ENCODE measurements at places on chromosomes 6 and 20.

DNA sequence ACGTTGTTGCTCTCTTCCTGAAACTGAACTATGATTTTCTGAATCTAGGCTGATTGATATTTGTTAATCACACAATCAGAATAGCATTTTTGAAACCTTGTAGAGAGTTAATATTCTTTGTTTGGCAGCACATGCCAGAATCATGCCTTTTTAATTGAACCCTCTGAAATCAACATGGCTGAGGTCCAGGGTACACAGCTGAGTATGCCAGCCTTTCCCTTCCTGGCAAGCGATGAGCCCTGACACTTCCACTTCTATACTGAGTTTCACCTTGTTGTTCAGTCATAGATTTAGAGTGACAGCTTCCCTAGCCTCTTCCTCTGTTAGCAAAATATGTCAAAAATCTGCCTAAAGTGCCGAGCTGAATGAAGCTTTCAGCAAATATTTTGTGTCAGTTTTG lies 6.8 kb downstream of the HDDC2 start:
- no peak for DNase-seq

DNA sequence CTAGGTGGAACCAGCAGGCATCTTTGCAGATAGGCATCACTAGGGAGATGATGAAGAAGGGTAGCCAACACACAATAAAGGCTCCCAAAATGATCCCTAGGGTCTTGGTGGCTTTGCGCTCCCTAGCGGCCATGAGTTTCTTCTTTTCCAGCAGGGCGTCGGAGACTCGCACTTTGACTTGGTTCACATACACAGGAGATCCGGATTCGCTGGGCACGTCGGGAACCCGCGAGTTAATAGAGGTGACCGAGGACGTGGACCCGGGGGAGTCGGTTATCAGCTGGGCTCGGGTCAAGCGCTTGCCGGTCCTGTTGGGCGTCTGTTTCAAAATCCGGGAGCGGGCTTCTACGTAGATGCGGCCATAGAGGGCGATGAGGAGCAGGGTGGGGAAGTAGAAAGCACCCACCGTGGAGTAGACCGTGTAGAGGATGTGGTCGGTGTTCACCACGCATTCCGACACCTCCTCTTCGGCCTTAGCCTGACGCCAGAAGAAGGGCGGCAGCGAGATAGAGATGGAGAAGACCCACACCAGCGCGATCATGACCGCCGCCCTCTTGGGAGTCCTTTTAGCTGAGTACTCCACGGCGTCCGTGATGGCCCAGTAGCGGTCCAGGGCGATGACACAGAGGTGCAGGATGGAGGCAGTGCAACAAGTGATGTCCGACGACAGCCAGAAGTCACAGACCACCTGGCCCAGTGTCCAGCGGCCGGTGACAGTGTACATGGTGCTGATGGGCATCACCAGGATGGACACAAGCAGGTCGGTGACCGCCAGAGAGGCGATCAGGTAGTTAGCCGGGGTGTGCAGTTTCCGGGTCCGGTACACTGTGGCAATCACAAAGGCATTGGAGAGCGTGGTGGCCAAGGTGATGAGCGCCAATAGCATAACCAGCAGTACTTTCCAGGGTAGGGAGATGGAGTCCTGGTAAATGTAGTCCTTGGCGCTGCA lies 658 bp downstream of the HTR1B start:
- no peak for DNase-seq

DNA sequence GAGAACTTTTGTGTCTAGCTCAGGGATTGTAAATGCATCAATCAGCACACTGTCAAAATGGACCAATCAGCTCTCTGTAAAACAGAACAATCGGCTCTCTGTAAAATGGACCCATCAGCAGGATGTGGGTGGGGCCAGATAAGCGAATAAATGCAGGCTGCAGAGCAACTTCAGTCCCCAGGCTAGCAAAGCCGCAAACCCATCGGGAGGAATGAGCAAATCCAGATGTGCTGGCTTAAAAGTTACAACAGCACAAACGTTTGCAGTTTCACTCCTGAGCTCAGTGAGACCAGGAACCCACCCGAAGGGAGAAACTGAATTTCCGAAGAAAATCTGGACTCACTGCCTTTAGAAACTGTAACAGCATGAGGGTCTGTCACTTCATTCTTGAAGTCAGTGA lies 21.9 kb upstream of the MBOAT1 start:
- no peak for DNase-seq

GRCh38 chr20:59820204-59821041 lies 113.0 kb downstream of the SYCP2 start:
- no peak for DNase-seq

DNA sequence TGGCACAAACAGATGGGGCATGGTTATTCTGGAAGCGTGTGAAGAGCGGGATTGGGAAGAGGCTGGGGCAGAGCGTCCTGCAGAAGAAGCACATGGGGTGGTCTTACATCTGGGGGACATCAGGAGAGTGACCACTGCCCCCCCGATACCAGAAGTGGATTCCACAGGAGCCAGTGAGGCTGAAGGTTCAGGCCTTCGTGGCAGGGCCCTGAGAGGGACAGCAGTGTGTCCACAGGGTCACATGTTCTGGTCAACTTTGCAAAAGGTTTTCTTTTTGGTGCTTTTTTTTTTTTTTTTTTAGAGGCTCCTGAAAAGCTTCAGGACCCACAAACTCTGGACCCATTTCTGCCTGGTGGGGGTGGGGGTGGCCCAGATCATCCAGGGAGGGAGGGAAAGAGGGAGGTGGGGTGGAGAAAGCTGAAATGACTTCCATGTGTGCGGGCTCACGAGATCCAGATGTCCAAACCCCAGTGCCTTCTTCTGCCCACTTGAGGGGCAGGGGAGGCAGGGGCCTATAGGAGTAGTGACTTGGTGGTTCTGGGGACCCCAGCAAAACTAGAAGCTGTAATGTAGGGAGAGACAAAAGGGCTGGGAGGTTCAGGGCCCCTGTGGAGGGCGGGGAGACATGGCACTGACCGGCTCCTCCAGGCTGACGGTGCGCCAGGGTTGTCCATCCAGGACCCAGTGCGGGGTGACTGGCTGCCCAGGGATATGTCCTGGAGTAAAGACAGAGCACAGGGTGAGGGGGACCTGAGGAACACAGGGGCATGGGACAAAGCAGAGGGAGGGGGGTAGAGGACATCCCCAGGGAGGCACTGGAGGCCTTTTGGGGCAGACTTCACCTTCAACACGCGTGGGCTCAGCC lies 2.7 kb downstream of the ADAM33 start:
- no peak for DNase-seq

- no peak for DNase-seq
Measured at GRCh38 chr20:41424546-41424945, 57.9 kb upstream of the EMILIN3 start.

DNA sequence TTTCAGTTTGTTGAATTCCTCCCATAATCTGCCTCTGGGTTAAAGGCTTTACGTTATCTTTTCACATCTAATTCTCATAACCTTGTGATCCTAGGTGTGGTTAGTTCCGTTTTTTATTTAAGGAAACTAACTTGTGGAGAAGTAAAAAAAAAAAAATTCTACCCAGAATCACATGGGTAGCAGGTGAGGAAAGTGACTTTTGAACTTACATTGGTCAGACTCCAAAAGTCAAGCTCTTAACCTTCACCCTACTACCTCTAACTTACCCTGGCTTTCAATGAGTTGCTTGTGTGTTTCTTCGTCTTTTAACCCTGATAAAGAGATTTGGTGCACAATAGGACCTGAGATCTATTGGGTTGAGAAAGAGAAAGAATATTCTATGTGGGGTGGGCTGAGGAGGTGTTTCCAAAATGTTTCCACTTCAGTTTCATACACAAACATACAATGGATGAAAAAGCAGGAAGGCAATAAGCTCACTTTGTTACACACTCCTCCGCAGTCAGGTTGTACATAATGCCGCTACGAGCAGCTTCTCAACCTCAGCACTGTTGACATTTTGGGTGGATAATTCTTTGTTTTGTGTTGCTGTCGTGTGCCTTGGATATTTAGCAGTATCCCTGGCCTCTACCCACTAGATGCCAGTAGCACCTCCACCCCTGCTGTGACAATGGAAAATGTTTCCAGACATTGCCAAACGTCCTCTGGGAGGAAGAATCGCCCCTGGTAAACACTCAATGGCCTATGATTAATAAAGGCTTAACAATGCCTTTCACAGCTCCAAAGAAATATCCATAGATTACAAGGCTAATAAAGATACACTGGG lies 193.0 kb upstream of the ZNF217 start:
- no peak for DNase-seq

- no peak for DNase-seq
Measured at GRCh38 chr6:163123098-163123497, 291.4 kb upstream of the QKI start.

GRCh38 chr20:63167026-63167917 lies 48.7 kb downstream of the YTHDF1 start:
- no peak for DNase-seq

GRCh38 chr6:68053805-68054373 lies 581.2 kb upstream of the ADGRB3 start:
- no peak for DNase-seq

DNA sequence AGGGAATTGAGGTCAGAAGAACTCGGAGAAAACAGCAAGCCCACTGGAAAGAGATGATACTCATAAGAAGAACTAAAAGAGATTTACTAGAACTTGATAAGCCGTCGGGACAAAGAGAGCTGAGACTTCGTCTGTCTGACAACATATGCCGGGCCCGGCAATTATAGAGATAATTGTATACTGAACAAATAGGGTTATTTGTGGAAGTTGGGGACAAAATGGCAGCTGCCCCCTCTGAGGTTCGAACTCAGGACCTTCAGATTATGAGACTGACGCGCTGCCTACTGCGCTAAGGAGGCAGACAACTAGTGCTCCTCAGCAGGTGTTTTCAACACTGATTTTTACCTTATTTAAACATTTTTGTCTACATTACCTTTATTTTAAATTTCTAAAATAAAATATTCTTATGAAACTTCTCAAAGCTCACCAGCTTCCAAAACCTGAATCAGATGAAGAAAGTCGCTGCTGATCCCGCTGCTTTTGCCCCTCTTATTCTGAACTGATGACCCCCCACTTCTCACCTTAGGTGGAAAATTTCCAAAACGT lies 29.3 kb upstream of the TRIM27 start:
- DNase-seq: peak; percentile 23
